Esophagus muscularis mucosa (tissue), 4 donors: ENCODE measurements at places on chromosomes 3 and 15. TPM values are rescaled to one million over a fixed set of nuclear protein-coding genes. Genes with fewer than 3 reads are reported as not detected.

LRTM1 gene
- total RNA-seq = not detected

PSTPIP1 gene
- total RNA-seq = 7.7 TPM

ITIH4 gene
- total RNA-seq = 2.3 TPM

GRCh38 chr3:71356265-71356664 is 227.3 kb downstream of the FOXP1 start:
- no peak for DNase-seq

DNA sequence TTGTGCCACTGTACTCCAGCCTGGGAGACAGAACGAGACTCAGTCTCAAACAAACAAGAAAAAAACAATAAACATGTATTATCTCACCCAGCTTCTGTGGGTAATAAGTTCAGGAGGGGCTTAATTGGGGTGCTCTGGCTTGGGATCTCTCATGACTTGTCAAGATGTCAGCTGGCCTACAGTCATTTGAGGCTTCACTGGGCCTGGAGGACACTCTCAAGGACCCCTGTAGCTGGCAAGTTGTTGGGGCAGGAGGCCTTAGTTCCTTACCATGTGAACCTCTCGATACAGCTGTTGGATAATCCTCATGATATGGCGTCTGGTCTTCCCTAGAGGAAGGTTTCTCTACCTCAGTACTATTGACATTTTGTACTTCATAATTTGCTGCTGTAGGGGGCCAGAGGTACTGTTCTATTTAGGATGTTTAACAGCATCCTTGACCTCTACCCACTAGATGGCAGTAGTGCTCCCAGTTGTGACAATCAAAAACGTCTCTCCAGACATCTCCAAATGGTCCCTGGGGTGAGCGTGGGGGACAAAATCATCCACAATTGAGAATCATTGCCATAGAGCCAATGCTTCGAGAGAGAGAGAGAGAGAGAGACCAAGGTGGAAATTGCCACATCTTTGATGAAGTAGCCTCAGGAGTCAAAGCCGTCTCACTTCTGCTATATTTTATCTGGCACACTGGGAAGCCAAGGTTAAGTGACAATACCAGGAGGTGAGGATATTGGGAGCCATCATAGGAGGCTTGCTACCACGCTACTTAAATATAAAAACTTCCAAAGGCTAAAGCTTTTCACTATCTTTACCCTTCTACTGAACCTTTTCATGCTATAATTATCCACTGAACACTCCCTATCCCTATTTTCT is 23.9 kb upstream of the SLTM start:
- no peak for DNase-seq

DNA sequence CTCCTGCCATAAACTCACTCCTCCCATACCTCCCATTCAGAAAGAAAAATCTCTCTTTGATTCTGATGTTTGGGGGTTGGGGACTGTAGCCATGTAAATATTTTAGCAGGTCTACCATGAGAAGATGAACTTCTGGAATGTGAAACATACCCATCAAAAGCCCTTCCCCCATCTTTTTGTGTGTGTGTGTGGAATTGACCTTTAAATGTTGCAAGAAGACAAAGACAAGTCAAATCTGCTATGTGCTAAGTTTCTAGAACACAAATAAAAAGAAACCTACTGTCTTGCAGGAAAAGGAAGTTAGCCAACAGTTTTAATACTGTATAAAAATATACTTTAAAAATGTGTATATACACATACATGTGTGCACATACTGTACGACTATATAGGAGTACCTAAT is 29.7 kb upstream of the USP50 start:
- DNase-seq = no peak
